ENCODE measurements at places on chromosomes 1 and 21. TPM values are rescaled to one million over a fixed set of nuclear protein-coding genes. Genes with fewer than 3 reads are reported as not detected.

PAFAH2 gene
- total RNA-seq = 11.8 TPM

S1PR1 gene
- 123 TPM for total RNA-seq

CALML6 gene
- 0.78 TPM for total RNA-seq

ARHGAP30 gene
- 147 TPM for total RNA-seq

CYP4Z1 gene
- total RNA-seq = not detected

PADI3 gene
- not detected for total RNA-seq

ETV3L gene
- not detected for total RNA-seq

GRCh38 chr1:192529811-192530210 is 45.8 kb upstream of the RGS1 start:
- no peak overlapping the region for H3K27ac ChIP-seq
- H3K4me3 ChIP-seq = no peak overlapping the region
- no peak for DNase-seq
- peaks cover 7% of the 10 kb centered on the region for H3K4me1 ChIP-seq

DNA sequence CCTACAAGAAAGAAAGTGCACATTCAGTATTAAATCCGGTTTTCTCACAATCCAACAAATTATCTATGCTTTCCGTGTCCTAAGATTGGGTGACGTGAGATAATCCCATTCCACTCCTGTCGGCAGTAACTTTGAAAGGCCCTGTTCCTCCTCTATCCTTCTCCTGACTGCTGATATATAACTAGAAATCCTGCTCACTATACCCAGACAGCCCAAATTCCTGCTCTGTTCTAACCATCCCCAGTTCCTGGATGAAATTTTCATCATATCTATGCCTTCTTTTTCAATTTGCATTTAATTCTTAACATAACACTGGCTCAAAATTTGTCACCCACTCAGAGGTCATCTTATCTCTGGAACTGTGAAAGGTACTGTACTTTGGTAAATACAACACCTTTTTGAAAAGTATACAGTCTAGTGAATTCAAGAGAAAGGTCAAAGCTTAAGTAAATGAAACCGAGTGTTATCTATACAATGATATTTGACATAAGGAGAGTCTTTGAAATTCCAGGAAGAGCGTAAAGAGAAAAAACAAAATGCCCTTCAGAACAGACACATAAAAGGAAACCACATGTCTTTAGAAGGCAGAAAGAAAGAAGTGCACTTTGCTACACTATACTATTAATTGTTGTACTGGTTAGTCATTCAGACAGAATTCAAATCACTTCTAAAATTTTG is 200.5 kb upstream of the NEGR1 start:
- H3K36me3 ChIP-seq = no peaks in the 10 kb centered on the region
- H3K4me3 ChIP-seq = no peak overlapping the region
- no peaks in the 10 kb centered on the region for H3K4me1 ChIP-seq
- DNase-seq = no peak
- no peak overlapping the region for H3K27ac ChIP-seq

DNA sequence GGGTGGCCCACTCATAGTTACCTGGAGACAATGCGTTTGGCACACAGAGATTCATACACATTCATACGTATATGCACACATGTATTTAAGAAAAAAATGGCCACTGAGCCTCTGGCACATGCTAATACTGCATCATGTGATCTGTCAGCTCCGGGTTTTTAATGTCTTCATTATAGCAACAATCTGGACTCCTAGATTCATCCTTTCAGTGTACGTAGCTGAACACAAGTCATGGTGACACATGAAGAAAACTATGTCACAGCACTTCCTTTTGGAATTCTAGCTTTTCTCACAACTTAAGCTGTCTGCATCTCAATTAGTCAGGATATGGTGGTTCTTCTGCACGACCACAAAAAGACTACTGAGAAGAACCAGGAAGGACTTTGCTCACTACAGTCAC is 24.7 kb downstream of the HSF2BP start:
- no peak for DNase-seq
- H3K4me1 ChIP-seq = no peaks in the 10 kb centered on the region
- no peaks in the 10 kb centered on the region for H3K27me3 ChIP-seq

DNA sequence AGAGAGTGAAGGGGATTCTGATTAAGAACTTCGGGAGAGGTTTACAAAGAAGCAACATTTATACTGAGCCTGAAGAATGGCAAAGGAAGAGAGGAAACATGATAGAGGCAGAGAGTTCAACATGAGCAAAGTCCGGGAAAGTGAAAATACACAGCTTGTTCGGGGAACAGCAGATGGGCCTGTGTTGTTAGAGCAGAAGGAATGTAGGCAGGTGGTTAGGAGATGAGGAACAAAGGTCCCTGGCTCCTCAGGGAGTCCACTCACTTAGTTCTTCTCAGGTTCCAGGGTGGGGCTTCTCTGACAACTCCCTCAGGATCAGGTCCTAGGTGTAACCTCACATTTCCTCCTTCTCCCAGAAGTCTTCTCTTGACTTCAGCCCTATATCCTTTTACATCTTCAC is 5.1 kb upstream of the ZNF326 start:
- no peak overlapping the region for H3K27ac ChIP-seq
- no peaks in the 10 kb centered on the region for H3K27me3 ChIP-seq
- H3K36me3 ChIP-seq = no peaks in the 10 kb centered on the region
- H3K4me1 ChIP-seq = peaks cover 4% of the 10 kb centered on the region

GRCh38 chr1:209866201-209866600 is 38.4 kb downstream of the UTP25 start:
- H3K4me1 ChIP-seq = no peaks in the 10 kb centered on the region
- H3K4me3 ChIP-seq = no peak overlapping the region
- DNase-seq = no peak
- H3K27ac ChIP-seq = no peak overlapping the region

DNA sequence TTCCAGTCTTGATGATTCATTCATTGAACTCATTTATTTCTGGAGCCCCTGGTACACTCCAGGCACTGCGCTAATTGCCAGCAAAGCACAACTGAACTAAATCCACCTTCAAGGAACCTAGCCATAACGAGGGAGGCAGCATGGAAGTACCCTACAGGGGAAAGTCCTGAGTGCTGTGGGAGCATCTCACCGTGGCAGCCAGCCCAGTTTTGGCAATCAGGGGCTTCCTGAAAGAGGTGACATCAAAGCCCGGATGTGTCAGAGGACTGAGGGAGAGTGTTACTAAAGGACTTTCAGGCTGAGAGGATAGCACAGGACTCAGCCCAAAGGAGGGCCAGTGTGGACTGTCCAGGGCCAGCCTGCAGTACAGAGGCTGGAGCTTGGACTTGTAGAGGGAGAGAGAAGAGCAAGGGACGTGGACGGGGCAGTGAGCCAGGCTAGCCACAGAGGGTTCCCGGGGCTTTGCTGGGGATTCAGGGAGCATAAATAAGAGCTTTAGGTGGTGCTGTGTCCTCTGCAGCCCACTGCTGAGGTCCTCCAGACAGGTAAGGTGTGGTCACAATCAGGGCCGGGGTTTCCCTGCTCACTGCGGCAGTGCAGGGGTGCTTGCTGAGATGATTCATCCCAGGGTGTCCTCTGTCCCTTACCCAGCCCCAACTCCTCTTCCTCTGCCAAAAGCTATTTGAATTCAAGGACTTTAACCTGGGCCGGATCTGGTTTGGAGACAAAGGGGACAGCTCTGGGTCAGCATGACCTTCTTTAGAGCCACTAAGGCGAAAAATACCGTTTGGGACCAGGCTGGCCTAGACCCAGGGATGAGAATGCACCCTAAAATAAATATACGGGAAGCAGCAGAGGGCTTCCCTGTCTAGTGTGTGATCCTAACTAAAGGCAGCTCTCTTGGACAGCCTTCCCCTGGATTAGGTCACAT is 128.3 kb downstream of the EDEM3 start:
- no peak for DNase-seq
- H3K4me1 ChIP-seq = no peaks in the 10 kb centered on the region
- H3K4me3 ChIP-seq = no peak overlapping the region

DNA sequence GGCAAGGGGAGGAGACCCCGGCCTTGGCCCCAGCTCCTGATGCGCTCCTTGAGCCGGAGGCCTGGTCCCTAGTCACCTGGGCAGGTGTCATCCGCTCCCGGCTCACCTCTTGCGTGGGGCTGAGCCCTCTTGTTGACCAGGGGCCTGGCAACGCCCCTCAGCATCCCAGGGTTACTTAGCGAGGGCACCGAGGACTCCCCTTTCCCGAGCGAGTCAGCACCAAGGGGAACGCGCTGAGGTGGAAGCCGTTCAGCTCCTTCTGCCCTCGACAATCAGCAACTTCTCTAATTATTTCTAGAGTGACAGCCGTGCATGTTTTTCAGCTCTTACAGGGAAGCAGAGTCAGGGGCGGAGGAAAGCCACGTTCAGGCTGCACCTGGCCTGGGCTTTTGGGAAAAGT is 522 bp downstream of the SLC45A1 start:
- peaks cover 12% of the 10 kb centered on the region for H3K27me3 ChIP-seq
- no peak for DNase-seq
- H3K4me3 ChIP-seq = peak overlapping the region; percentile 74
- no peaks in the 10 kb centered on the region for H3K36me3 ChIP-seq
- no peak overlapping the region for H3K27ac ChIP-seq
